ENCODE measurements at places on chromosomes 5 and 9.

- no peak for DNase-seq
Observed at GRCh38 chr9:4839470-4839912, 46.7 kb downstream of the RCL1 start.

DNA sequence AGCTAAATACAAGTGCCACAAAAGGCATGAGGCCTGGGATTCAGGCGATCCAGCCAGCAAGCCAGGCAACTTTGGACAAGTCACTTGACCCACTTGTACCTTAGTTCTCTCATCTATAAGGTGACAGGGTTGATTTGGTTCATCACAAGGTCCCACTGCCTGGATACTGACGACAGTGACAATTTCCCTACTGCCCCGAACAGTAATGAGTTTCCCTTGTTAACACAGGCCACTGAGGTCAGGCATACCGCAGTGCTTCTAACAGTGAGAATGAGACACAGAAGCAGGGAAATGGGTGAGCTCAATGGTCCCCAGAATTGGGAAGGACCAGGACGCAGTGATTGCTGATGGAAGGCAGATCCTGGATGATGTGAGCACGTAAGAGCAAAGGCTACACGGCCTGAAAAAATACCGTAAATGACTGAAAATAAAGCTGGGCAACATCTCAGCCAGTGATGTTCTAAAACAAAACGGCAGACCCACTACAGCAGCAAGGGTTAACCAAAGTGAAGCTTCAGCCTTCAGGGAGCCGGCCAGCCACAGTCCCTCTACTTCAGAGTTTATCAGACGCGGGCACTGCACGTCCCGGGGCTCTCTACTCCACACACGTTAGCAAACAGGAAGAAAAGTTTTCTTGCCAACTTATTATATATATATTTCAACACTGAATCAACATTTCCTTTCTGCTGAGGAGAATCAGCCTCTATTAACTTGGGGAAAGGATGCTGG lies 846 bp downstream of the MGAT1 start:
- DNase-seq, result no peak

DNA sequence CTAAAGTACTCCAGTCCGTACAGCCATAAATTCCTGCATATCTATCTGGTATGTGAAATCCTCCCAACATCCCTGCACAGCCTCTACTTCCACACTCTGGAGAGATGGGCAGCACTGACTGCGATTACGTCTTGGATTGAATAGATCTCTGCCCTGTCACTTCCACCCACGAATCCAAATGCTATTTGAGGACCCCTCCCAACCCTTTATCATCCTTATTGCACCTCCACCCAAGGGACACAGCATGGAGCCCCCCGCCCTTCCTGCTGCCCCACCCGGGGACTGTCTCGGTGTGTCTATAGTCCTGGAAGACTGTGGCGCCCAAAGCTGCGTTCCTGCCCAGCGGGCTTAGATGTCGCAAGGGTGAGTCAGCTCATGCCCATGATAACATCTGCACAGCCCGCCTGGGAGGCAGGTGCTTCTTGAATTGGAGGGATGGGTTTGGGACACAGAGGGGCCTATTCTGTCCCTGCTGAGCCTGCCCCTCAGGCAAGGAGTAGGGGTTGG lies 105.7 kb upstream of the HAND1 start:
- no peak for DNase-seq

GRCh38 chr9:137074657-137075274 lies 2.6 kb upstream of the UAP1L1 start:
- no peak for DNase-seq

- DNase-seq, result no peak
Observed at GRCh38 chr9:109922617-109923470, 142.8 kb downstream of the PALM2AKAP2 start.

GRCh38 chr9:123753669-123754258 lies 176.2 kb downstream of the DENND1A start:
- no peak for DNase-seq

GRCh38 chr5:176548967-176549444 lies at the start of gene CDHR2:
Gene CDHR2, plus strand, starts transcription at chr5:176549342. Its CDS starts 16,011 bp downstream, at chr5:176565353.
- DNase-seq, result no peak

DNA sequence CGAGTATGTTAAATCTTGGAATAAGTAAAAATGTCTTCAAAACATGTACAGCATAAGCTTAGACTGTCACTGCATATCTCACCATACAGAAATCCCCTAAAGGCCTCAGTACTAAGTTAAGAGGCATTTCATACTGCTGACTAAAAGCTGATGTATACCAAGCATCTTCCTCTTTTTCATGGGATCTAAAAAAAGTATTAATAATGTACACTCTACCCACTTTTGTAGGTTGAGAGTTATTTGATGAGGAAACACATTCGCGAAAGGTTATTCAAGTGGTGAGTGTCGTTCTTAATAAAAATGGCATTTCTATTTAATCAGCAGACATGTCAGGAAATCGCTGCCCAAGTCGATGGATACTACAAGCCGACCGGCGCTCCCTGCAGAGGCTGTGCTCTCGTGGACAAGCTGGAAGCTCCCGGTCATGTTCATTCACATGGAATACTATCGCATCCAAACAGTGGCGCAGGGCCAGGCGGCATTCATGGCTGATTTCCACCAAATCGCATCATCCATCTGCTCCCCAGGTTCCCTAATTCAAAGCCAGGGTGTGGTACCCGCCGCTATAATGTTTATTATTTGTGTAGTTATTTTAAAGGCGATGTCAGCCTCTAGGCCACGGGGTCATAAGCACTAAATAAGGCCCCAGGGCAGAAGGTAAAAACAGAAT lies 724 bp downstream of the SGTB start:
- DNase-seq, result no peak

DNA sequence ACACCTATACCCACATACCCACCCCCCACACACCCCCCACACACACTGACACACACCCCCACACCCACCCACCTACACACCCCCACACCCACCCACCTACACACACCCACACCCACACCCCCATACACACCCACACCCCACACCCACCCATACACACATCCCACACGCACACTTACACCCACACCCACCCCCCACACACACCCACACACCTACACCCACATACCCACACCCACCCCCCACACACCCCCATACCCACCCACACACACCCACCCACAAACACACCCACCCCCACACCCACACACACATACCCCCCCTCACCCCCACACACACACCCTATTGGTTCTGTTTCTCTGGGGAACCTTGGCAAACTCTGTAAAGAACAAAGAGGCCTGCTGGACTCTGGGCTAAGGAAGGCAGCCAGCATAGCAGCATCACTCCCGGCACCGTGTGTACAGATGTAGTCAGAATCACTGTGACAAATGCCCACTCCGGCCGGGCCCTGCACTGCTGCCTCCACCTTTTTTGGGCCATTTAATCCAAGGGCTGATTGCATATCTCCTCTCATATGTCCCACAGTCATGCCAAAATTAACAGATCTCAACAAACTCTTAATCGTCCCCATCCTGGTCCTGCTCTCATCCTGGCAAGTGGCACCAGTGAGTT lies 42.3 kb downstream of the COL23A1 start:
- DNase-seq, result no peak

GRCh38 chr5:131381021-131381420 lies 117.2 kb downstream of the CDC42SE2 start:
- no peak for DNase-seq

DNA sequence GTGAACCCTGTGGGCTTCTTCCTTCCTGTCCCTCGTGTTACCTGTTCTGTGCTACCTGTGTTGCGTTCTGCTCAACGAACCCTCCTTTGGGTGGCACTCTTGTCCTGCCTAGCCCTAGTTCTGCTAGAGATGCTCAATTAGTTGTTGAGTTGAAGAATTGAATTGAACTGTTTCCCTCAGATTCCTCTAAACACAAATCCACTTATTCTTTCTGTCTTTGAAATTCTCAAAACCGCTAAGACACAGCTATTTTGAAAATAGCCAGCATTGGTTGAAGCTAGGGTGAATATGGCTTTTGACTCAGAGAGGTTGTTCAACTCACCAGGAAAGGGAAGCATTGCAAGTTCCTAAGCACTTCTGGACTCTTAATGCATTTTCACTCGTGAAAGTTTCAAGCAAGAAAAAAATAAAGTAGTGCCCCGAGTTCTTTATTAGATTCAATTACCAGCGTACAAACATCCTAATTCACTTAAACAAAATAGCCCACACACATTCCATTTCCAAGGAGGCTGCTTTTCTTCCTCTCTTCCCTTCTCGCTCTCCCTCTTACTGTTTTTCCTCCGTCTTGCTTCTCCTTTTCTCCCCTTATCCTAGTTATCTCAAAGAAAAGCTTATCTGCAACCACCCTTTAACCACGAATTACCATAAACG lies 642 bp upstream of the ITGA1 start:
- no peak for DNase-seq

DNA sequence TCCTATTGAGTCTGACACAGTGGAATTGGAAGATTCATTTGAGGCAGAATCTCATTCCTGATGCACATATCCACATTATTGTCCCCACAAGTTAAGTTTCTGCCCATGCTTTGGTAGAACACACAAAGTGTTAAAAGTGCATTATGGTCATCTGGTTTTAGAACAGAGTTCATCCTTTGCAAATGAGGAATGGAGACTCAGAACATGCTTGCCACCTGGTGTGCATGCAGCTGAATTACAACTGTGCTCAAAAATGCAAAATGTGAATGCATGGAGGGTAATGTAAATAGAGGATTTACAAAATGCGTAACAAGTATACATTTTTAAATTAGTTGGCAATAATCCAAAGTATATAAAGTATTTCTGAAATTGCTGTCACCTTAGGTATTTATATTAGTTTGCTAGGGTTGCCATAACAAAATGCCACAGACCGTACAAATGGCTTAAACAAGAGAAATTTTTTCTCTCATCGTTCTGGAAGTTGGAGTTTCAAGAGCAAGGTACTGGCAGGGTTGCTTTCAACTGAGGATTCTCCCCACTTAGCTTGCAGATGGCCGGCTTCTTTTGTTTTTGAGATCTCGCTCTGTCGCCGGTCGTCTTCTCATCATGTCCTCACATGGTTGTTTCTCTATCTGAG lies 671.1 kb downstream of the TAF11L14 start:
- DNase-seq, result no peak

DNA sequence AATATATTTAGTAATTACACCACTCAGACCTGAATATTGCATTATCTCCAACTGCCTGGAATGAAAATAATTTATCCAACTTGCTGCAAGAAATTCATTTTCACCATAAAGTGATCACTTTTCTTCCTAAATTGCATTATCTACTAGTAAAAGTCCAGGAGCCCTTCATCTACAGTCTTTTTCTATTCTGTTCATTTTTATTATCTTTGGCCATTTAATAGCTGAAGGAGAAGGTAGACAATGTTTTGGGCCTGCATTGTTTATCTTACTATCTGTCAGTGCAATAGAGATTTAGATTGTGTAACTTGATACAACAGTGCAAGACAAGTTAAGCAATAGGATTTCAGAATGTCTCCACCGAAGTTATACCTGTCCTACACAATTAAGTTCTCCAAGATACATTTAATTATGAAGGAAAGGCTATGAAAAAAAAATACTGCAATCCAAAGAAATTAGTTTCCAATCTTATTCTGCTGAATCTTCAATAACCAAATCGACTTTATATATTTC lies 1339.7 kb upstream of the CDH6 start:
- DNase-seq, result no peak

- DNase-seq, result peak; percentile 51
Observed at GRCh38 chr5:9358961-9359685, 186.8 kb downstream of the SEMA5A start.

GRCh38 chr5:142644640-142645361 lies 41.1 kb downstream of the FGF1 start:
- DNase-seq, result peak; percentile 99

DNA sequence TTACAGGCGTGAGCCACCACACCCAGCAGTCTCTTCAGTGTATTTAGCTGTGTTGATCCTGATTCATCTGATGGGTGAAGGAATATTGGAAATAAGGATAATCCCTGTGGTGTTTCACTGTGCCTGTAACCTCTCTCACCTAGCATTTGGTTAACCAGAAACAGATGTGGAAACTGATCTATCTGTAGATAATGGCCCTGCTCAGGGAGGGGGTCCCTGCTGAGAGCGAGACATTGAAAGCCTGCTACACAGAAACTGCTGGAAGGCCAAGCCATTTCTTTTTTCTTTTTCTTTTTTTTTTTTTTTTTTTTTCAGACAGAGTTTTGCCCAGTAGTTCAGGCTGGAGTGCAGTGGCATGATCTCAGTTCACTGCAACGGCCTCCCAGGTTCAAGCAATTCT lies 28.4 kb downstream of the QRFP start:
- no peak for DNase-seq

- no peak for DNase-seq
Observed at GRCh38 chr5:179865491-179866240, 7.0 kb upstream of the MRNIP start.

GRCh38 chr9:19087106-19088000 lies 15.4 kb downstream of the HAUS6 start:
- DNase-seq, result no peak

DNA sequence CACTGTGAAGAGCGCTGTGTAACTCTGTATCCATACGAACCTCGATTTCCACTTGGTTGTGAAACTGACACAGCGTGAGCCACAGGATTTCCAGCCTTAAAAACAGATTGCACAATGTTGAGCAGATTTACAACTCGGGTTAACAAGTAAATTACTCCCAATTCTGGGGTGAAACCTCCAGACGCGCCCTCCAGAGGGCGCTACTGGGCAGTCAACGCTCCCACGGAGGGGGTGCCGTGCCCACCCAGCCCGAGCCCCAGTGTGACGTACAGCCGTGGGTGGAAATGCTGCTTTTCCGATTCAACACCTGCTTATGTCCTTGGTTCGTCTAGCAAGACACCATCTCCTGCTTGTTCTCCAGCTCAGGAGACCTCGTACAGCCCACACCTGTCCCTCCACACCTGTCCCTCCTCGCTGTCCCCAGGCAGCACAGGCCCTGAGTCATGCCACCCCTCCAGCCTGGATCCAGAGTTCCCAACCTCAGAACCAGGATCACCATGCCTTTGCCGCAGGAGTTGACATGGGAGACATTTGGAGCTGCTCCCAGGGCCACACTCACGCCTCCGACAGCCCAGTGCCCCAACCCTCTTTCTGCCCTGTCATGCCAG lies 34.4 kb upstream of the SLC6A3 start:
- no peak for DNase-seq

- peak; percentile 5 for DNase-seq
Observed at GRCh38 chr5:128408622-128409021, 129.4 kb downstream of the FBN2 start.

DNA sequence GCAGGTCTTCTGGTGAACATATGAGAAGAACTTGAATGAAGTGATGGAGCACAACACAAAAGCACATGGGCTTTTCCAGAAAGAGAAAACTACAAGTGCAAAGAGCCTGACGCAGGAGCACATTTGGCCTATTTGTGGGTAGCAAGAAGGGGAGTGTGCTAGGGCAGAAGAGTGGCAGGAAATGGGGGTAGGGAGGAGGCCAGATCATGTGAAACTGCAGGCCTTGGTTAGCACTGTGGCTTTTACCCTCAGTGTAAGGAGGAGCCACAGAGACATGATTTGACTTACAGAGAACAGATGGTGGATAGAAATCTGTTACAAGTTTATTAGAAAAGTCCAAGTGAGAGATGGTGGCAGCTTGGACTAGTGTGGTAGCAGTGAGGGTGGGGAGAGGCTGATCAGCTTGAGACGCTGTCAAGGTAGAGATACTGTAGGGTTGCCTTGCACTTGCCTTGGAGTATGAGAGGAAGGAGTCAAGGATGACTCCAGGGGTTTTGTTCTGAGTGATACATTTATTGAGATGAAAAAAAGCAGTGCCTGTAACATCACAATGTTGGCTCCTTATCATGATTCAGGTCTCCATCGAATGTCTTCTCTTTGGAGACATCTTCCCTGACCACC lies 126.7 kb downstream of the PPP2R2B start:
- DNase-seq, result no peak

All from BJ (cell line).